ENCODE measurements at places on chromosomes 3 and 15. TPM values are rescaled to one million over a fixed set of nuclear protein-coding genes. Genes with fewer than 3 reads are reported as not detected.

Gene CYP11A1
- total RNA-seq, result 0.57 TPM

Gene LRRC15
- 0.28 TPM for total RNA-seq

Gene ADCY5
- total RNA-seq, result 1.4 TPM

Gene SPINT1
- 32.7 TPM for total RNA-seq

GRCh38 chr15:66924889-66925288 is 140.5 kb upstream of the SMAD3 start:
- H3K36me3 ChIP-seq, result no peaks in the 10 kb centered on the region
- DNase-seq, result no peak
- H3K27me3 ChIP-seq, result no peaks in the 10 kb centered on the region
- H3K4me3 ChIP-seq, result no peak overlapping the region
- H3K4me1 ChIP-seq, result peaks cover 16% of the 10 kb centered on the region

- no peaks in the 10 kb centered on the region for H3K36me3 ChIP-seq
- no peak overlapping the region for H3K27ac ChIP-seq
- no peak for DNase-seq
- H3K27me3 ChIP-seq, result no peaks in the 10 kb centered on the region
- H3K4me1 ChIP-seq, result no peaks in the 10 kb centered on the region
- no peak overlapping the region for H3K4me3 ChIP-seq
Measured at GRCh38 chr3:373193-373779, 176.7 kb downstream of the CHL1 start.

DNA sequence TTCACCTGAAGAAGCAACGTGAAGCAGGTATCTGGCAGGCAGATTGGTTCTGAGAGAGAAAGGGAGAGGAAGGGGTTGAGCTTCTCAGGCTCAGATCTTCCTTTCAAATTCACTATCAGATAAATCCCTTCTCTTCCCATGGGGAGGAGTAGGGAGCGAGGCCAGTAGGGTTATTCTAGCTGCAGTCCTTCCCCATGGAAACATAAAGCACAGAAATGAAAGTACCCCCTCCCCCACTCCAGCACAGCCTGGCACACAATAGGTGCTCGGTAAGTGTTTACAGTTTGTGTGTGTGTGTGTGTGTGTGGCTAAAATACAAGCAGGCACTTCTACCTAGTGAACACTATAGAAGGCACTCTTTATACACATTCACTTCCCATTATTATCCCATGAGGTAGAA is 20.8 kb upstream of the VPS8 start:
- H3K4me3 ChIP-seq, result no peak overlapping the region
- no peaks in the 10 kb centered on the region for H3K36me3 ChIP-seq
- DNase-seq, result no peak
- H3K27ac ChIP-seq, result no peak overlapping the region
- H3K4me1 ChIP-seq, result no peaks in the 10 kb centered on the region

DNA sequence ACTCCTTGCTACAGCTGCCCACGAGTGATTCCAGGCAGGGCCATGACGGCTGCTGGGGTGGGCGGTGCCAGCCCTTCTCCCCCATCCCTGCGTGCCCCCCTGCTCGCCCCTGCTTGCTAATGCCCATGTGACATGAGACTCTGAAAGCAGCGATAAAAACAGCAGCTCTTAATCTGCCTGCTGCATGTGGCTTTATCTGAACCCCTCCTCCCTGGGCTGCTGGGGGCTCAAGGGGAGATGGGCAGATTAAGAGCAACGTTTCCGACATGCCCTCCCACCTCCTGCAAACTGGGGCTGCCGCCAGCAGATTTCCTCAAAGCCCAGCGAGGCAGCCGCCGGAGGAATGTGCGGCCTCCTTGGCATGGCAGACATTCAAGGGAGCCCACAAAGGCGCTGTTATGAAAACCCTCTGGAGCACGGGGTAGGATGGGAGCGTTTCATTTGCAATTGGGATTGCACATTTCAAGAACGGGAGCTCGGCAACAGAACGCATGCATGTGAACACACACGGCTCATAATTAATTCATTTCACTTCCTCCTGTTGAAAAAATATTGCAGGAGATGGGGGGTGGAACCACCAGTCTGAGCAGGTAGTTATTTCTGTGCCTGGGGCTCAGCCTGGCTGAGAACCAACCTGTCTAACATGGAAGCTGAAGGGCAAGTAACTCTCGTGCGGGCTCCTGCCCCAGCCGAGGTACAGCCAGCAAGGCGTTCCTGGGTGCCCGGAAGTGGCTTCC is 504.2 kb upstream of the PROK2 start:
- H3K4me3 ChIP-seq, result no peak overlapping the region
- no peaks in the 10 kb centered on the region for H3K36me3 ChIP-seq
- no peak for DNase-seq
- no peak overlapping the region for H3K27ac ChIP-seq

DNA sequence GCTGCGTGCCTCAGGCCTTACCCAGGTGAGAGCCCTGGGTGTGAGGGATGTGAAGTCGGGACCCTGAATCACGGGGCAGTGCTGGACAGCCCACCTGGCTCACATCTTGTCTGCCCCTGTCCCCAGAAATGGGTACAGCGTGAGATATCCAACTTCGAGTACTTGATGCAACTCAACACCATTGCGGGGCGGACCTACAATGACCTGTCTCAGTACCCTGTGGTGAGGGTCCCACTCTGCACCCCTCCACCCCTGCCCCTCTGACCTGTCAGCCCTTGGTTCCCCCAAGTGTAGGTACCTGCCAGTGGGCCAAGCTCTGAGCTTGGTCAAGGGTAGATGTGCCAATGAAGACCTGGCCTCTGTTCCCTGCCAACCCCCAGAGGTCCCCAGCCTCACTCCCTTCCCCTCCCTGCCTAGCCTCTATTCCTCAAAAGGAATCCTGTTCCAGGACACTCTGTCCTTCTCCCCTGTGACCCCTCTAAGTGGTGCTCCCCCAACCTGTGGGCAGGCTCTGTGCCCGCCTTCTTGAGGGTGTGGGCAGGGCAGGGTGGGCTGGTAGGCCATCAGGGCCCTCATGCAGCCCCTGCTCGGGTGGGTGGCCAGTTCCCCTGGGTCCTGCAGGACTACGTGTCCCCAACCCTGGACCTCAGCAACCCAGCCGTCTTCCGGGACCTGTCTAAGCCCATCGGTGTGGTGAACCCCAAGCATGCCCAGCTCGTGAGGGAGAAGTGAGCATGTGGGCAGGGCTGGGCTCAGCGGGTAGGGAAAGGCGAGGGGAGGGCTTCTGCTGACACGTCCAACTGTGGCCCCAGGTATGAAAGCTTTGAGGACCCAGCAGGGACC is 25.1 kb downstream of the NBEAL2 start:
- H3K4me3 ChIP-seq, result no peak overlapping the region
- H3K27ac ChIP-seq, result no peak overlapping the region
- H3K36me3 ChIP-seq, result 0 out of 2 replicates have a peak, but pooled peaks cover 2% of the 10 kb centered on the region

DNA sequence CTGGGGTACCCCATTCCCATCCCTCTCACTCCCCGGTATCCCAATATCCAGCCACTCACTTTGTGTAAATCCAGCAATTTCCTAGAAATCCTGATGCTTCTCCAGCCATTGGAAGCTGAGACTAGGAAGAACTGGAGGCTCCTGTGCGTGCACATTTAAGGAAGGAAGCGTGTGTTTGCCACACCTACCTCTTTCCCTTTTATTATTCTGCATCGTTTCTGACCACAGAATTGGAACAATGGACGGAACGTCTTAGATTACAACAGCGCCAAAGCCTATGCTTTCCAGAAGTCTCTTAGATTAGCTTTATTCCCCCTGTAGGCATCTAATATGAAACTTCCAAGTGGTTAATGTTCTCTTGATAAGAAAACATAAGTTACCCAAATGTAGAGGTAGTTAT is 234.8 kb upstream of the TRIM42 start:
- peaks cover 5% of the 10 kb centered on the region for H3K27me3 ChIP-seq
- H3K4me1 ChIP-seq, result no peaks in the 10 kb centered on the region
- no peaks in the 10 kb centered on the region for H3K36me3 ChIP-seq
- H3K4me3 ChIP-seq, result no peak overlapping the region
- H3K27ac ChIP-seq, result no peak overlapping the region

GRCh38 chr15:101353240-101353639 is 58.2 kb upstream of the SNRPA1 start:
- H3K27ac ChIP-seq, result no peak overlapping the region
- H3K4me3 ChIP-seq, result no peak overlapping the region
- no peaks in the 10 kb centered on the region for H3K27me3 ChIP-seq
- H3K4me1 ChIP-seq, result peaks cover 11% of the 10 kb centered on the region
- no peaks in the 10 kb centered on the region for H3K36me3 ChIP-seq

- H3K27ac ChIP-seq, result no peak overlapping the region
- H3K4me1 ChIP-seq, result no peaks in the 10 kb centered on the region
- no peak for DNase-seq
- no peaks in the 10 kb centered on the region for H3K27me3 ChIP-seq
Measured at GRCh38 chr3:152173627-152174026, 95.1 kb upstream of the MBNL1 start.

- DNase-seq, result no peak
- no peak overlapping the region for H3K27ac ChIP-seq
- no peak overlapping the region for H3K4me3 ChIP-seq
- no peaks in the 10 kb centered on the region for H3K27me3 ChIP-seq
- no peaks in the 10 kb centered on the region for H3K4me1 ChIP-seq
Measured at GRCh38 chr15:92485441-92485840, 91.8 kb downstream of the ST8SIA2 start.

DNA sequence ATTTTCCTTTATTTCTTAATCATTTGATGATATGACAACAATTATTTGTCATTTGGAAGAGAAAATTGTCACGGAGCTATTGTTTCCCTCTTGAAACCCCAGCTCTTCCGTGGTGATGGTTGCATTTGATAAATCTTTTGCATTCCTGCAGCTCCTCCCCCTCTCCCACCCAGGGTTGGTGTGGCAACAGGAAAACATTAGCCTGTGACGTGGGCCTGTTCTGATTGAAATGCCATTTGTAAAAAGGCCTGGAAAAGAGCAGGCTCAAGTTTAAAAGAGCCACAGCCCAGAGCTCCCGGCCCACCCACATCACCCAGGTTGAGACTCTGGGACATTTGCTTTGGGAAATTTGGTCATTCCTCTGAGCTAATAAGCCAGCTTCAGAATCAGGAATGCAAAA is 282.5 kb downstream of the RPLP1 start:
- no peaks in the 10 kb centered on the region for H3K4me1 ChIP-seq
- H3K36me3 ChIP-seq, result no peaks in the 10 kb centered on the region
- no peak overlapping the region for H3K27ac ChIP-seq
- no peaks in the 10 kb centered on the region for H3K27me3 ChIP-seq
- no peak overlapping the region for H3K4me3 ChIP-seq
